ENCODE measurements at places on chromosomes 6 and 20.

DNA sequence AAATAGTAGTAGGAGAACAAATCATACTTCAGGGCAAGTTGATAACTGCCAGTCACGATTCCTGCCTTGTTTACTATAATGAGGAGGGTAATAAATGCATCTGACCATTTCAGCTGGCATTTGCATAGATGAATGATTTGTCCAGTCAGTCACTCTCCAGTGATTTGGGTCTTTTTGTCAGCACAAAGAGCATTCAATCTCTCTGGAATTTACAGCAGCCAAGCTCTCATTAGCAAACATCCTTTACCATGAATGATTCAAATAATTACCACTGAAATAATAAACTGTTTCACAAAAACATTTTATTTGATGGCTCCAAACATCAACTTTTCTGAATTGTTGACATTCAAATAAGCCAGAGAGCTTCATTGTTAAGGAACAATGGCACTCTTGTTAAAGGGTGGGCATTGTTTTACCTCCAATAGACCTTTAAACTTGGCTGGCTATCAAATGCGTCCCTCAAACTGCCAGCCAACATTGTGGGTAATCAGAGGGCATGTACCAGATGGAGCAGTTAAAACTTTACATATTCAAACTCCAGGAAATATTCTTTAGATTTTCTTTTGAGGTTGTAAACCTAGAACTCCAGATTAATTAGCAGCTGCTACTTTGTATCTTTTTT lies 30.0 kb upstream of the FBXL4 start:
- no peak for DNase-seq

- DNase-seq = no peak
These were observed 67.4 kb downstream of the BTBD9 start for GRCh38 chr6:38572186-38572813.

DNA sequence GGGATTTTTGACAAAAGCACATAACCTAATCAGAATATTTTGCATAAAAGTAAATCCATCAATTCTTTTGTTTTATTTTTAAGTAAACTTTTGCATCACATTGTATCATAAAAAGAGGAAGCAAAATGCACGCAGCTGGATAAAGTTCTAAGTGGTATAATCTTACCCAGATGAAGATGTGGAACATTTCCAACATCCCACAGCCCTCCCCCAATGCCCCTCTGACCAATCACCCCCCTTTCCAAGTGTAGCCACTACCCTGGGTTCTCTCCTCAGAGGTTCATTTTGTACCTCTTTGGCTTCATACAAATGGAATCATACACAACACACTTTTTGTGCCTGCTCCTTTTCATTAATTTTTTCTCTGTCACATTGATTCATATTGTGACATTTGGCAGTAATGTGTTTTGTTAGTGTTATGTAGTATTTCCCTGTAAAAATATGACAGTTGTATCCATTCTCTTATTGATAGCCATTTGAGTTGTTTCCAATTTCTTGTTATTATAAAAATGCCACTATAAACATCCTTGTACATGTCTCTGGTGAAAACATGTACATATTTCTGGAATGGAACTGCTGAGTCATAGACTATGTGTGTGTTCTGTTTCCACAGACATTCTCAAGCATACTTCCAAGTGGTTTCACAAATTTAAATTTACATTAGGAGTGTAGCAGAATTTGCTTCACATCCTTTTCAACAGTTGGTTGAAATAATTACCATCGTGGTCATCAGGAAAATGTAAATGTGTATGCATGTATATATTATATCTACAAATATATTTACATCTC lies 92.9 kb upstream of the SYNDIG1 start:
- no peak for DNase-seq

DNA sequence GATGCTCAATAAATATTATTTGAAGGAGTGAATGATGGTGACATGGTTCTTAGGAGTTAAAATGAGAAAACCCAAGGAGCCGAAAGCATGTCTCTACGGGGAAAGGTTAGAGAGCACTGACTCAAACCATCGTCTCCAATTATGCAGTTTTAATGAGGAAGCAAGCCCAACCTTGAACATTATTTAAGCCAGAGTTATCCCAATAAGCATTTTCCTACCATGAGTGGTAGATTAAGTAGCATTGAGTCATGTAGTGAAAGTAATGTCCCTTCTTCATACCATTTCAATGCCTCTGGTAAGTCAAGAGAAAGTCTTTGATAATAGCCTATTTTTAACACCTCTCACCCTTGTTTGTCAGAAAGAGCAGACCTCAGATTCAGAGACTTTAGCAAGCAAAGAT lies 13.5 kb downstream of the TSHZ2 start:
- DNase-seq = no peak

GRCh38 chr6:47235964-47236760 lies 73.5 kb downstream of the TNFRSF21 start:
- no peak for DNase-seq

GRCh38 chr20:29689411-29690225 lies 1567.8 kb upstream of the DEFB115 start:
- DNase-seq = no peak

DNA sequence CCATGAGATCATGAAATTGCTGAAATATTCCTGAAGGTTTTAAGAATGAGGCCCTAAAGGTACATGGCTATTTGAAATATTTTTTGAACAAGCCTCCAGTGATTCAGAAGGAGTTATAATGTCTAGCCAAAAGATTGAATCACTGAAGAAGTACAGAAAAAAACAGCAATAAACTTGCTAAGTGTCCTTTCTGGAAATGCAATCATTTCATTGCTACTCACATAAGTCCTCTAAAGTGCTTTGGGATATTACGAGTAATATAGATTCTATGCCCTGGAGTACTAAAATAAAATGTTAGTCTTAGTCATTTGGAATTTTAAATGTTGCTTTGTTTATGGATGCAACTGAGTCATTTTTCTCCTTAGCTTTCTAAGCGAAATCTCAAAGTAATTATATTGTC lies 32.7 kb downstream of the CENPW start:
- no peak for DNase-seq

- peak; percentile 55 for DNase-seq
These were observed 222.1 kb downstream of the LAMA2 start for GRCh38 chr6:129105035-129105434.

DNA sequence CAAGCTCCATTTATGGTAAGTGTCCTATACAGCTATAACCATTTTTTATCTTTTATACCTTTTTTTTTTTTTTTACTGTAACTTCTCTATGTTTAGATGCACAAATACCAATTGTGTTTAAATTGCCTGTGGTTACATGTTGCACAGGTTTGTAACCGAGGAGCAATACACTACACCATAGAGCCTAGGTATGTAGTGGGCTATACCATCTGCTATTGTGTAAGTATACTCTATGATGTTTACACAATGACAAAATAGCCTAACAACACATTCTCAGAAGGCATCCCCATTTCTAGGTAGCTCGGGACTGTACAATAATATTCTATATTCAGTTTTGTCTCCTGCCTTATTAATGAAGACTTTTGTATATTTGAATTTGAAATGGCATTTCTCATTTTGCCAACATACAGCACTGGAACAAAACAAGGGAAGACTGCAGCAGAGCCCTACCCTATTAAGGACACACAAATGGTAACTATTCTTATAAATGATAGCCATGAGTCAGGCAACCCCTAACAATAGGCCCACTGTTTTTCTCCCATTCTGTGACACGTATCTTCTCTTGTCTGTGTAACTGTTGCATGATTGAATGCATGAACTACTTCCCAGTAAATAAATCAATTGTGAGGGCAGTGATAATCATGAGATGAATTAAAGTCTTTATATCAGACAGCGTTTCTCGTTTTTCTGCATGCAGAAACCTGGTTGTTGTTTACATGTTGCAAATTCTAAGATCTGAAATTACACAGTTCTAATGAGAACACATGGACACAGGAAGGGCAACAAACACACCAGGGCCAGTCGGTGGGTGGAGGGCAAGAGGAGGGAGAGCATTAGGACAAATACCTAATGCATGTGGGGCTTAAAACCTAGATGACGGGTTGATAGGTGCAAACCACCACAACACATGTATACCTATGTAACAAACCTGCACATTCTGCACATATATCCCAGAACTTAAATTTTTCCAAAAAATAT lies 173.9 kb downstream of the EPM2A start:
- no peak for DNase-seq

DNA sequence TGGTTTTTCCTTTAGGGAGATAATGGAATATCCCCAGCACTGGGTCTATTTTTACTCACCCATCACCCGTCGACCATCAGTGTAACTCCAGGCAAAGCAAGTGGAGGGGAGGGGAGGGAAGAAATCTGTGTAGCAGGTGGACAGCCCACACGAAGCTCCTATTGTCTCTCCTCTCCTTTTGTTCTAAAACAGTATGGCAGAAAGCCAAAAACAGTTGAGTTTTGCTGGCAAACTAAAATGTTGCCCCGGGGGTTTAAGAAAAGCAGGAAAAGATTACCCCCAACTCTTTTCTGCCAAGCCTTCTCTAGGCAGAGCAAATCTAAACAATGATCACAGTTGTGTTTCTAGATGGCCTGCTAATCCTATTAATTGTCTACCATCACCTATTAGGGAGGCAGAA lies 89.7 kb downstream of the PREP start:
- no peak for DNase-seq
